Daoy (cell line): ENCODE measurements at places on chromosomes 2 and 18.

- DNase-seq: peak; percentile 17
Measured at GRCh38 chr18:3319399-3319798, 57.5 kb downstream of the MYL12B start.

DNA sequence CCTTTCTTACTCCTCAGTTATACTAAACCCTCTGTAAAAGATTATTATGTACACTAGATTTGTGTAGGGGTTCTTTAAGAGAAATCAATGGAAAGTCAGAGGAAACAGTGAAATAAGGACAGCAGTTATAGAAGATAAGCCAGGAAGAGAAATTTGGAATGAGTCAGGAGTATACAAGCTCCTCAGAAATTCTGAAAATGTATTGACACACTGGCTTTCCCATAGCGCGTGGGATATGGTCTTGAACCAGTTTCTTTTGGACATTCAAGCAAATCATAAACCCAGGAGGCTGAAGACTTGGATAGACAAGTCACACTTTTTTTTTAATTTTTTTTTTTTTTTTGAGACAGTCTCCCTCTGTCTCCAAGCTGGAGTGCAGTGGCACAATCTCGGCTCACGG, 316.1 kb upstream of the MMADHC start:
- DNase-seq: no peak

DNA sequence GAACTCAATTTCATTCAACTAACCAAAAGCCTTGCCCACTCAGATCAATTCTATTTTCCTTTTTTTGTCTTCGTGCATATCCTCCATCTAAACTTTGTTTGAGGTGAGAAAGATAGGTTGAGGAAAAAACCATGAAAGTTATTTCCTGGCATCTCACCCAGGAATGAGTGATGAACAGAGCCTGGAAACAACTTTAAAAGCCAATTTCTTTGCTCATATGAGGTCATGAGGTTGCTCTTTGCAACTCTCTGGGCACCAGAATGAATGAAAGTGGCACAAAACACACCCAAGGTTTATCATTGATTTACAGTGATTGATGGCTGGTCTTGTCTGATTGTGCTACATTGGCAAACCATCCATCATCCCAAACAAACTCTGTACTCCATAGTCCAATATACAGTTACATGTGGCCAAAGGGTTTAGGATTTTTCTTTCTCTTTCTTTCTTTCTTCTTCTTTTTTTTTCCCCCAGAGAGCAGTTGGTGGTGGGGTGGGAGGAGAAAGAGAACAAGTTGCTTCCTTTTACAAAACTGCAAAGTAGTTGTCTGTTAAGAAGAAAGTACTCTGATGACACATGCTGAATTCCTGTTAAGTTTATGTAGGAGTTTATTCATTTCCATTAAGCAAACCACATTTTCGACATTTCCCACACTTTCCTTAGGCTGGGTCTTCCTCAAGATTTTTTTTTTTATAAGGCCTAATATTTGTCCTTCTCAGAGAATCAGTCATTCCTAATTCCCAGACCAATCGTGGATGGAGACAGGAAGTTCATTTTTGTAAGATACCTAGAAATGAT, 575.9 kb upstream of the ZEB2 start:
- peak; percentile 43 for DNase-seq

GRCh38 chr2:227462462-227462951, 9.4 kb upstream of the AGFG1 start:
- DNase-seq: peak; percentile 21

DNA sequence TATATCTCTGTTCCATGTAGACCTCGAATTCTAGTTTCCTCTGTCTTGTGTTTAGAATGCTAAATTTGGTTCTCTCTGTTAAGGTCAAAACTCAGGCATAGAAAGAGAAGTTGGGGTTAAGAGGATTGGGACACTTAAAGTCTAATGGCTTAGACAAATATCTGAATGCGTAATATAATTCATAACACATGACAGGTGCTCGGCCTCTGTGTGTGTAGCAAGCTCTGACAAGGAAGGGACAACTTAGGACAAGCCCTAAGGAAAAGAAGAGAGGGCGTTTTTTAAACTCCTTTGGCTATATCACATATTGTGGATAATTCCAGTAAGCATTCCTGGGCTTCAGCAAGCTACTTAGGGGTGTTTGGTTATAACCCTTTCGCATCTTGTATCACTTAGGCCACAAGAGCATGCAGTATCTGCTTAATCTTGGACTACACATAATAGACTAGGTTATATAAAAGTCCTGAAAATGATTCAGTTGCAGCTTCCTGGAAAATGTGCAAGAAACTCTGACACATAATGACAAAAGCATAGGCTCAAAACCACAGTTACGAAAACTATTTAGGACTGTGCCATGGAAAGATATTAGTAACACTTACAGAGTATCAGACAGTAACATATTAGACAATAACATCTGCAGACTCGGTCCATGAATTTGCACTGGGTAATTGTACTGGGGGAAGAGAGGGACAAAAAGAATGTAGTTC, 16.1 kb upstream of the CREB1 start:
- peak; percentile 77 for DNase-seq

- DNase-seq: no peak
Measured at GRCh38 chr2:64650722-64651338, 2.9 kb downstream of the SERTAD2 start.

GRCh38 chr2:10775831-10776230, 36.8 kb downstream of the PDIA6 start:
- DNase-seq: no peak

GRCh38 chr2:30729031-30729430, 78.2 kb downstream of the CAPN13 start:
- DNase-seq: no peak

- peak; percentile 23 for DNase-seq
Measured at GRCh38 chr18:36386150-36386920, 88.8 kb downstream of the FHOD3 start.

DNA sequence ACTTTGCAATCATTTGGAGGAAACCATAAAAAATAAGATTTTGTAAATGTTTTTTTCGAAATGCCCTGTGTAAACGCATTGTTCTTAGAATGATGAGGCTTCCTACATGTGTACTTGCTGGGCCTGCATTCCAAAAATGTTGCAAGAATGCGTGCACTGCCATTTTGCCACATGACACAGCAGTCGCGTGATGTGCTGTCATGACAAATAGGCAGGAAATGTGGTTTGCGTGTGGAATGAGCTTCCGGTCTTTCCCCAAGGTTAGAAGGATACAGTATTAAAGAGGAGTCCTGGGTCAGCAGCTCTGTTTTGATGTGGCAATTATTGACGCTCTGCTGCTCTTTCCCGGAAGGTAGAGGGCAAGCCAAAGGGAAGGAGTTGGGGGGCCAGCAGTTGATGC, 18.1 kb upstream of the SERPINB2 start:
- peak; percentile 68 for DNase-seq

GRCh38 chr2:3575534-3576262, 638 bp downstream of the RPS7 start:
- DNase-seq: no peak

DNA sequence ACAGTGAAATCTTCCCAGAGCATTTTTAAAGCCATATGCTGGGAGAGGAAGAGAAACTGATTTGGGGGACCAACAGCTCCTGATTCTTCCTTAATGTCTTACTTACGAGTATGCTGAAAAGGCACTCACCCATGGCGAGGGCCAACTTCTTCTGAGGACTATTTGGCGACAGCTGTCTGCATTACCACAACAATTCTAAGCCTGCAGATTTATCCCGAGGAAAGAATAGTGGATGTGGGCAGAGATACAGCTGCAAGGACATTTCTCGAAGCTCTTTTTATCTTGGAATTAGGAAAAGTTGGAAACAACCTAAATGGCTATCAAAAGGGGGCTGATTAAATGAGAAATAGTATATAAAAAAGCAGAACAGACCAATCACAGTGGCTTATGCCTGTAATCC, 40.3 kb upstream of the FHL2 start:
- no peak for DNase-seq

DNA sequence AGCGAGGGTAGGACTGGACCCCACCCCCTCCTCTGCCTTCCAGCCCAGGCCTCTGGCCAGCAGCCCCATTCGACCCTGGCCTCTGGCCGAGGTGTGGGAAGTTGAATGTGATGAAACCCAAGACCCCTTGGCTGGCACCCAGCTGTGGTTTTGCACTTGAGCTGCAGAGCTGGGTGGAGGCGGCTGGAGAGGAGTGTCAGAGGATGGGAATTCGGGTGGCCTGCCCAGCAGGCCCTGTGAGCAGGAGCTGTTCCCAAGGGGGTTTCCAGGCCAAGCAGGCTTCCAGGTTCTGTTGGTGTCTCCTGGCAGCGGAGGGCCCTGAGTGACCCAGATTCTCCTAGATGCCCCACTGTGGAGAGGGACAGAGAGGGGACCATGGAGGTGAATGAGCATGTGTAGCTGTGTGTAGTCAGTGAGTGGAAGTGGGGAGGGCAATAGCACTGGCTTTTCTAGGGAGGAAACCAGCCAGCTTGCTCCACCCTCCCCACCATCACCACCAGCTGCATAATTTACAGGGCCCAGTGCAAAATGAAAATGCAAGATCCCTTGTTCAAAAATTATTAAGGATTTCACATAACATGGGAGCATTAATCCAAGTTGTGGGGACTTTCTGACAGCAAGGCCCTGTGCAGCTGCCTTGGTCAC, 172.2 kb upstream of the HAAO start:
- DNase-seq: peak; percentile 98

GRCh38 chr2:84077496-84077895, 381.6 kb downstream of the SUCLG1 start:
- DNase-seq: no peak

GRCh38 chr2:69482471-69482870, 45.2 kb upstream of the NFU1 start:
- no peak for DNase-seq

DNA sequence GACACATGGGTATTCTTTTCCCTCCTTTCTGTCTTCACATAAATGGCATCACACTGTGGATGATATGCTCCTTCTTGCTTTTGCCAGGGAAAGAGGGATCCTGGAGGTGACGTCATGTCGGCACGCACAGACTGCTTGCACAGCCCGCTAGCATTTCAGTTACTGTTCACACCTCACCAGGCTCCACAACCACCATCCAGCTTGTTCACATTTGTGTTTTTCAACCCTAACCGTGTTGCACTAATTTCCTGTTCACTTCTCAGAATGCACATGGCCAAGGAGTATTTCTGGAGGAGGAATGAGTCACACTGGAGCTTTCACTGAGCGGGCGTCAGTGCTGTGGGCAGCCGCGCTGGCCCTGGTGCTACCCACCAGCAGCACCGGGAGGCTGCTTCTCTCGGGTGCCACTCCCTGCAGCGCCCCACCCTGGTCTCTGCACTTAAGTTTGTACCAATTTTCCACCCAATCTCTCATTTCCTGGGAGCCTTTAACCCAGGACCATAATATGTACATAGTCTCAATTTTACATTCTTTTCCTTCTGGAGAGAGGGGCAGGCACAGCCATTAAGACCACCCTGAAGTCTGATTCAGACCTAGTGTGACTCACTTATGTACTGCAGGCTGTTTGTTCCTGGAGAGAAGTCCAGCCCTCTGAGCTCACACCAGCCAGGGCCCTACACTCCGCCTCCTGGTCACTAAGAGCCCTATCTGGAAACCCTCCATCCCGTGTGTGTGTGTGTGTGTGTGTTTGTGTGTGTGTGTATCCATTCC, 65.1 kb downstream of the MBP start:
- DNase-seq: peak; percentile 90

- no peak for DNase-seq
Measured at GRCh38 chr2:130373808-130374365, 18.0 kb downstream of the PTPN18 start.
